ENCODE measurements at places on chromosomes 12 and 14. TPM values are rescaled to one million over a fixed set of nuclear protein-coding genes. Genes with fewer than 3 reads are reported as not detected.

- no peak for DNase-seq
Observed at GRCh38 chr12:4074129-4074528, 199.4 kb upstream of the CCND2 start.

- no peak for DNase-seq
Observed at GRCh38 chr12:24172031-24172772, 222.7 kb upstream of the SOX5 start.

DNA sequence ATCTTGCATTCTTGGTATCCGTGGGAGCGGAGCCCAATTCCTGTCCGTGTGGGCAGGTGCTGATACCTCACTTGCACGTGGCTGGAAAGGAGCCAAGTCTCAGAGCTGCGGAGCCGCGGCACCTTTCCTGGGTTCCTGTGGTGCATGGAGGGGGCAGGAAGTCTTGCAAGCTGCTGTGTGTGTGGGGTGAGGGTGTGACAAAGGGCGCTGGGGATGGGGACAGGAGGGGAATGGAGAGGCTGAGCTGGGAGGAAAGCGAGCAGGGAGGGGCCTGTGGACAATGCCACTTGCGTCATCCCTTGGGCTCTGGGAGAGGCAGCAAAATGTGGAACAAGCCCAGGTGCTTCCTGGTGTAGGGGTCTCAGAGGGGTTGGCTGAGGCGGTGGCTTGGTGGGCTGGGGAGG is 86.7 kb downstream of the CALM1 start:
- DNase-seq, result no peak

- peak; percentile 44 for DNase-seq
Observed at GRCh38 chr12:78293059-78293686, 462.5 kb downstream of the NAV3 start.

DNA sequence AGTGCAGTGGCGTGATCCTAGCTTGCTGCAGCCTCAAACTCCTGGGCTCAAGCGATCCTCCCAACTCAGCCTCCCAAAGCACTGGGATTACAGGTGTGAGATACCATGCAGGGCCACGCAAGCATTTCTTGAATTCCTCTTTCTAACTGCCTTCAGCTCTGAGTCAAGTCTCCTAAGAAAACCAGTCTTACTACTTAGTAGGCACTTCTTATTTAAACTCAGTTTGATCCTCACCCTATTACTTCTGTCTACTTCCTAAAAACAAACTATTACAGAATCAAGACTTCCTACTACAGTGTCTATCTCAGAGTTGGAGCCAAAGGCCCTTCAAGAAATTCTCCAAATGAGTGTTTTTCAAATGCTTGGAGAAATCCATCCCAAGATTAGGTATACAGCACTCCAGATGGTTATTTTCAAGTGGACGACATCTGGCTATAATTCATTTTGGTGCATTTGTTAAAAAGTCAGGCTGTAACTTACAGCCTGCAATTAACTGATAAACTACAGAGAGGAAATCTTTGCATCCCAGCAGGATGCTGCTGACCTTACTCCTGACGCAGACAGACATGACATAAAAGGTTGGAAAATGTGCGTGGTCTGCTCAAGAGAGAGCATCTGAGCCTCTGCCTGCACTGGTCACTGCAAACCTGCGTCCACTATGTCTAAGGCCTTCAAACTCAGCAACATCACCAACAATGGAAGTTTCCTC is 34.7 kb downstream of the SSH1 start:
- DNase-seq, result no peak

GRCh38 chr14:100375266-100375962 is 52.3 kb downstream of the SLC25A47 start:
- DNase-seq, result peak; percentile 96

DNA sequence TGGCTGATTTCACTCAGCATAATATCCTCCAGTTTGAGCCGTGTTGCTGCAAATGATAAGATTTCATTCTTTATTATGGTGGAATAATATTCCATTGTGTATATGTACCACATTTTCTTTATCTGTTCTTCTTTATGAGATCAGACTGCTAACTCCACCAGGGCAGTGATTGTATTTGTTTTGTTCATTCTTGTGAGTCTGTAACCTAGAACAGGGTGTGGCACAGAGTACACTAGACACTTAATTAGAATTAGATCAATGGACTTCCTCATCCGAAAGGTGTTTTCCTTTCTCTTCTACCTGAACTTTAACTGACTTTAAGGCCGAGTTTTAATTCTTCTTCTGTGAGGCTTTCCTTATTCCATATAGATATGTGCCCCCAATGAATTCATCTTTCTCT is 551.0 kb downstream of the SNAPC1 start:
- no peak for DNase-seq

DNA sequence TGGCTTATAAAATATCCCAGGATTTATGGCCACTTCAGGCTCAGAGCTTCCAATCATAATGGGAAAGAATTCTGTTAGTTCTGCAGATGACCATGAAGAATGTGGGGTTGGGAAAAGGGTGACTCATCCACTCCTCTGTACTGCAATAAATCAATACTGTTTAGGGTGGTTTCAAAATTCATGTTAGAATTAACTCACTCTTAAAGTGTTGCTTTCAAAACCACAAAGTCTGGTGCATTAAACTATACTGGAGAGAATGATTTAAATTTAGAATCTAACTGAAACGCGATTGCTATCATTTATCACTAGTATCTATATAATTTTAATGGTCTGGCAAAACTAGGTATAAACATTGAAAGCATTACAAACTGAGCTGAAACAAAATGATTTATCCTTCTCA is 798 bp downstream of the CCDC198 start:
- DNase-seq, result peak; percentile 50

- DNase-seq, result no peak
Observed at GRCh38 chr12:70252832-70253231, 9.6 kb downstream of the CNOT2 start.

- peak; percentile 14 for DNase-seq
Observed at GRCh38 chr12:100265732-100266584, 921 bp downstream of the DEPDC4 start.

DNA sequence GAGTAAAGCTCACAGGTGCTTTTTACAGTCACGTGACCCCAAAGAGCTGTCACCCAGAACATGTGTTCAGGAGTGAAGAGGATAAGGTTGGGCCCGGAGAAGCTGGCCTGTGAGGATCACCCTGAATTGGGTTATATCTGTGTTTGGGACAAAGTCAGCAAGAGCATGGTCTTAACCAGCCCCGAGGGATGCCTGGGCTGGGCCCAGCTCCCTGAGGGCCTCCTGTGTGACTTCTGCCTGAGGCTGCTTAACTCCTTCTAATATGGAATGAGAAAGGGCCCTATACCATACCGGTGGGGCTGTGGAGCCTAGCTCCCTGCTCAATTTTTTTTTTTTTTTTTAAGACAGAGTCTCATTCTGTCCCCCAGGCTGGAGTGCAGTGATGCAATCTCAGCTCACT is 2.5 kb downstream of the CDCA4 start:
- no peak for DNase-seq

DNA sequence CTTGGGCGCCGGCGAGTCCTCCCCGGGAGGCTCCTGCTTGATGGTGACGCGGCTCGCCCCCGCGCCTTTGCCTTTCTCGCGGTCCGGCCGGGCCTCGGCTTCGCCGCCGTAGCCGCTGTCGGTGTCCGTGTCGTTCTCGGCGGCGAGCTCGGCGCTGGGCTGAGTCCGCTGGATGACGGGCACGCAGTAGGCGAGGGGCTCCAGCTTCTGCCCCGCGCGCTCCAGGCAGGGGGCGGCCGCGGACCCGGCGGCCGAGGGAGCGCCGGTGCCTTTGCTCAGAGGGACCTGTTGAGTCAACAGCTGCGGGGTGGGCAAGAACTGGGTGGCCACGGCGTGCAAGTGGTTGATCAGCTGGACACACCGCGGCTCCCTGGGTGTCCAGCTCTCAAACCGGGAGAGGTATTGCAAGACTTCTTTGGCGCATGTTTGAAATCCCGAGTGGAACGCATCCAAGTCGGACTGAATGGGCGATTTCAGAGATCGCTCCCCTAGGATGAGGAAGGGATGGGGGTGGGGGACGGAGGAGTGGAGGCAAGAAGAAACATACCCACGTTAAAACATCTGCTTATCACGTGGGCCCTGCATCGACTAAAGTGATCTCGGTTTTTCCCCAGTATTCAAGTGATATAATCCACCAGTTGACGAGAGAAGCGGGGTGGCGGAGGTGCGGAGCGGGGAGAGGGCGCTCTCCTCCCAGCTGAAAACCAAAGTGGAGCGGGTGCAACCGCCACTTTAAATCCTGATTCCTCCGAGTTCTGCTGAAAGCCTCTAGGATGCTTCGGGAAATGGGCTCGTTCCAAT is 2.0 kb downstream of the BHLHE41 start:
- peak; percentile 87 for DNase-seq

GRCh38 chr14:89228921-89229639 is 188.0 kb downstream of the FOXN3 start:
- no peak for DNase-seq

Gene APOF
- not detected for total RNA-seq

Gene SLC5A8
- not detected for total RNA-seq

Gene XRCC3
- total RNA-seq, result 20.3 TPM

Gene SOAT2
- not detected for total RNA-seq

Gene PRICKLE1
- total RNA-seq, result 13.2 TPM
